ENCODE measurements at places on chromosomes 7 and 10.

GRCh38 chr10:75924309-75924902, 493.0 kb downstream of the LRMDA start:
- ATAC-seq = no peak

- ATAC-seq = no peak
Measured at GRCh38 chr7:151482883-151483710, 36.6 kb downstream of the RHEB start.

DNA sequence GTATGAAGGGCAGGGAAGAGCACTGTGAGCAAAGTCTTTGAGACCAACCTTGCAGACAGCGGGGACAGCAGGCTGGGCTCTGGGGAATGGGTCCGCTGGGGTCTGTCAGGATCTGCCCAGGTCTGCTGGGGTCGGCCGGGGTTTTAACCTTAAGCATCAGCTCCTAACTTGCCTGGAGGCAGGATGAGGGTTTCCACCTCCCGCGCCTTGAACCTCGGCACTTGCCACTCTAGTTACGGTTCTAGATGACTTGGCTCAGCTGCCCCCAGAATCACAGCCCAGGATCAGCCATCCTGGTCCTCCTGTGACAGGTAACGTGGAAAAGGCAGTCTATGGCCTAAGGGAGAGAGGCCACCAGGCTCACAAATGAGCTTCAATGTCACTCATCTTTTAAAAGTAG, 50.4 kb upstream of the CACUL1 start:
- ATAC-seq = no peak

- ATAC-seq = no peak
Measured at GRCh38 chr10:66329147-66329546, 596.7 kb upstream of the LRRTM3 start.

DNA sequence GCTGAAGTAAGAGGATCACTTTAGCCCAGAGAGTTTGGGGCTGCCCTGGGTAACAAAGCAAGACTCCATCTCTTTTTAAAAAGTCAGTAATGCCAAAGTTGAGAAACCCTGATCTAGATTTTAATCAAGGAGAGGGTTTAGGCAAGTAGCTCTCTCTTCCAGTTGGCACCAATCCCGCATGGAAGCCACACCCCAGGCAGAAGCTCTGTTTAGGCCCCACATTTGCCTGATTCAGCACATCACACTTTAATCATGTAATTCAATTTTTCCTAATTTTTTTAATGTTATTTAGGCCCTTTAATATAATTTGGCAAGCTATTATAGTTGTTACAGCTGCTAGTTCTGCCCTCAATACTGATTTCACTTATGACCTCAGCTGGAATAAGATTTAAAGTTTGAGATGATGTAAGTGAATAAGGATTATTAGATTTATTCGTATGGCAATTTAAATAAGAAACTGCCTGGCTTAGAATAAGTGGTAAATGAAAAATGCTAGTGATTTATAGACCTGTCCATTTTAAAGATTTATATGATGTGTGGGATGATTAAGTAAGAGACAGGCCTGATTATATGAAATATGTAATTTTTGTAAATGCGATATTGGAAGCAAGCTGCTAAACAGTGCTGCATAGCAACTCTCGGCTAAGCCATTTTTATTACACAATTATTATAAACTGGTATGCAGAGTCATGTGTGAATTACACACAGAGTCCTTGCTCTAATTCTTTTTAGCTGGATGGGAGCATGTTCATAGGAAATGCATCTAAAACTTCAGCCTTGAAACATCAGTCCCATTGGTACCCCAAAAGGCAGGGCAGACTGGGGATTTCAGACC, 80.2 kb upstream of the NFE2L3 start:
- no peak for ATAC-seq

- ATAC-seq = no peak
Measured at GRCh38 chr10:90912174-90912573, 8.7 kb downstream of the ANKRD1 start.
